AG04449 (cell line): ENCODE measurements at places on chromosomes 7 and 10.

DNA sequence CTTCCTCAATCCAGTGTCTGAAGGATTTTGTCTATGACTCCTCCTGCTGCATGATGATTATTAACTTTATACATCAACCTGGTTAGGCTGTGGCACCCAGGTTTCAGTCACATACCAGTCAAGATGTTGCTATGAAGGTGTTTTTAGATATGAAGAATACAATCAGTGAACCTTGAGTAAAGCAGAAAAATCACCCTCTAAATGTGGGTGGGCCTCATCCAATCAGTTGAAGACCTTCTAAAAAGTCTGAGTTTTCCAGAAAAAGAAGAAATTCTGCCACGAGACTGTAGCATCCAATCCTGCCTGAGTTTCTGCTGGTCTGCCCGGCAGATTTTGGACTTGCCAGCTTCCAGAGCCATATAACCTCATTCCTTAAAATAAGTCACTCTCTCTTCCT is 126.1 kb upstream of the FRMD4A start:
- DNase-seq = no peak

DNA sequence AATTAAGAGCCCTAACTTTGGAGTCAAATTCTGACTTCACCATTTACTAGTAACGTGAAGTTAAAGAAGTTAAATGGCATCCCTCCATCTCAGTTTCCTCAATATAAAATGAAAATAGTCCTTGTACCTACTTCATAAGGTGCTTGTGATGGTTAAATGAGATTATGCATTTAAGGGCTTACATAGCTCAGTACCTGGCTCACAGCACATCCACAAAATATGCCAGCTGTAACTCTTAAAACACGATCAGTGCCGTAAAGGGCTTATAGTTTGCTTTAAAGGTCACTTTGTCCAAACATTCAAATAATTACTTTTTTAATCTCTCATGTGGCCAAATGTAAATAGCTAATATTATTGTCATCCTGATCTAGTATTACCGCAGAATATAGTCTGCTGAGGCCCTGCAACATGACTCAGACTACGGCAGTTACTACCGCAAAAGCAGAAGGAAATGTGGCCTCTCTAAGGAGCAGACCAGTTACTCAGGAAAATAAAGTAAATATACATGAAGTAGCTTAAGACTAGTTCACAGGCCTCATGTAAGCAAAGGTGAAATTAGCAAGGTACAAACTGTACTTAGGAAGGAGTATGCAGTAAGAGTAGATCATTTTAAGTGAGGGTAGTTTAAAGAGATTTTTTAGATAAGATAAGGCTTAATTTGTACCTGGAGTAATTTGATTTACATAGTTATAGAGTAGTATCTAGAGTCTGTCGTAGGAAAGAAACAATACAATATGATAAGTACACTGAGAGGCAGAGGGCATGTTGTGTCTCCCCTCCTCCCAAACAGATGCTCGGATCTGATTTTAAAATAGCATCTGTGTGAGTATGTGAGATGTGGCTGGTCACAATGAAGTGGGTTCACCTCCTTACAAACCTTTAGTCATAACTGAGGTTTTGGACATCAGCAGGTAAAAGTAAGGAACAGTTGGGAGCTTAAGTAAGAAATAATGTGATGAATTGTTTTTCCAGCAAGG is 13.1 kb downstream of the CASP2 start:
- no peak for DNase-seq

GRCh38 chr7:104653825-104654401 is 325.5 kb downstream of the LHFPL3 start:
- DNase-seq = no peak

GRCh38 chr7:33423646-33424020 is 294.3 kb downstream of the BBS9 start:
- no peak for DNase-seq

GRCh38 chr7:51226916-51227535 is 89.6 kb downstream of the COBL start:
- no peak for DNase-seq

GRCh38 chr10:72132854-72133253 is 44.5 kb upstream of the SPOCK2 start:
- no peak for DNase-seq

DNA sequence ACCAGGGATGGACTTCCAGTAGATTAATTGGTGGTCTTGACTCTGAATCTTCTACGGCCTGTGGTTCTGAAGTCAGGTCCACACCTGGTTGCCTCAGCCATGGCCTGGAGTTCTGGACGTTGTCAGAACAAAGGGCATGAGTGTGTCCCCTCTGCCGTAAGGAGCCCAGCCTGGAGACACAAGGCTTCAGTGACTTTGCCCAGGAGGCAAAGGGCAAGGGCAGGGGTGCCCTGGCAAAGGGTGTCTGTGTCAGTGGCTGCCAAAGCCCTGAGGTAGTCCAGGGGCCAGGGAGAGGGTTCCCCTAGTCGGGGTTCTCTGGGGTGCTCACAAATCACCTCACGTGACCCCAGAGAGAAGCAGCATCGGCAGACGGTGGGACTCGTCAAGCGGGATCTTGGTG is 273.2 kb upstream of the ZNF32 start:
- no peak for DNase-seq

GRCh38 chr7:12209221-12209620 is 1.9 kb upstream of the TMEM106B start:
- no peak for DNase-seq

GRCh38 chr10:80501381-80501912 is 36.3 kb upstream of the SH2D4B start:
- no peak for DNase-seq

- DNase-seq = no peak
Measured at GRCh38 chr10:20005638-20006037, 189.4 kb downstream of the PLXDC2 start.

GRCh38 chr10:89808842-89809241 is 107.5 kb downstream of the KIF20B start:
- DNase-seq = no peak

GRCh38 chr7:584122-584465 is 64.4 kb upstream of the PDGFA start:
- DNase-seq = no peak

GRCh38 chr10:73168465-73168803 is 515 bp downstream of the FAM149B1 start:
- DNase-seq = no peak

DNA sequence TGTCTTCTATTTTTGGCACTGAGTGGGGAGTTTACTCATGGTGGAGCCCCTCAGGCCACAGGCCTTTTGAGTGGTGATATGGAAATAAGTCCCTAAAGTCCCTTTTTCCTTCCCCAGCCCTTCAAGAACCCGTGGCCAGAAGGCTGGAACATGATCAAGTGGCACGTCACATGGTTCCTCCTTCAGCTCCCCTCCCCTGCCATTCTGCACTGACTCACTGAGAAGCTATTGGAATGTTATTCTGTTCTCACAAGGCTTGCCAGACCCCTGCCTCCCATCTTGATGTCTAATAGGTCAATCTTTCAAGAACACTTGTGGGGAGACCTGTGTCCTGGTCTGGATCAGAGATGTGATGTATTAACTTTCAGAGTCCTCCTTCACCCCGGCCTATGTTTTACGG is 279.8 kb downstream of the SEC23IP start:
- peak; percentile 4 for DNase-seq

- DNase-seq = no peak
Measured at GRCh38 chr10:96093948-96094347, 36.1 kb upstream of the ZNF518A start.

GRCh38 chr7:133320891-133321290 is 68.0 kb downstream of the EXOC4 start:
- no peak for DNase-seq

- DNase-seq = no peak
Measured at GRCh38 chr10:32964270-32964669, 6.2 kb upstream of the ITGB1 start.

GRCh38 chr7:45067582-45067981 is 21.2 kb downstream of the NACAD start:
- no peak for DNase-seq

DNA sequence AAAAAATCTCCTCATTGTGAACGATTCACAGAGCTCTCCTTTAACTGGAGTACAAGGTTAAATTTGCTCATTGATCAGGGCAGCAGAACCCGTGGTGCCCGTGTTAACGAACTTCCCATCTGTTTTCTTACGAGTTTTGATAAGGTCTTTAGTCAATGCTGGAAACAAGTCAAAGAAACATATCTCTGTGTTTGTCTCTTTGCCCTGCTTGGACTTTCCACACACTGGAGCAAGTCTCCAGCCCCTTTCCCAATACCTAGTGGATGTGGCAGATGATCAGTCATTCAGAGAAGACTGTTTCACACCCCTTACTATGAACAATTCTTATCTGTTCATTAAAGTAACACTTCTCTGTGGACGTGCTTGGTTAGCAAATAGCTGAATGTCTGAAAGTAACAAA is 121.3 kb downstream of the ARID5B start:
- DNase-seq = no peak

GRCh38 chr7:129368389-129368986 is 65.7 kb upstream of the STRIP2 start:
- DNase-seq = no peak

DNA sequence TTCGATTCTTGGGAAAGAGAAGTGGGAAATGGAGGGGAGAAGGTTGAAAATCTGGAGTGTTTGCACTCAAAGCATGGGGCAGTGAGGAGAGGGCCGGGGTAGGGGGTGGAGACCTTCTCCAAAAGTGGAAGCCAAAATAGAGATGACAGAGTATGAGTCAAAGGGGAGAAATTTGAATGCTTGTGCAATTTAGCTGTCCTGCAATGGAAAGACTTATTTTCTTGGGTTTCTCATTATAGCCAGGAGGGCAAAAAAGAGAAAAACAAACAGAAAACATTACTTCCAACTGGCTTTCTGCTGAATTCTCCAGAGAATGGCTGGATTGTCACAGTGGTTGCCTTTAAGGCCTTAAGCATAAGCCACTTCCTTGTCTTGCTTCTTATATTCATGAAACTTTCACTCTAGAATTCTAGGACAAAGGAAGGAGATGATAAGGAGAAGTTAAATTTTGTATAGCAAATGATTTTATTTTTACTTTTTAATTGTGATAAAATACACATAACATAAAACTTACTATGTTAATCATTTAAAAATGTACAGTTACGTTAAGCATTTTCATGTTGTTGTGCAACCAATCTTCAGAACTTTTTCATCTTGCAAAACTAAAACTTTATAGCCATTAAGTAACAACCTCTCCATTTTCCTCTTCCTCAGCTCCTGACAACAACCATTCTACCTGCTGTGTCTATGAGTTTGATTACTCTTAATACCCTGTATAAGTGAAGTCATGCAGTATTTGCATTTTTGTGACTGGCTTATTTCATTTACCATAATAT is 100.2 kb downstream of the GPR85 start:
- DNase-seq = no peak

GRCh38 chr10:93541402-93542357 is 24.8 kb upstream of the FFAR4 start:
- no peak for DNase-seq
